ENCODE measurements at places on chromosomes 7 and 10. TPM values are rescaled to one million over a fixed set of nuclear protein-coding genes. Genes with fewer than 3 reads are reported as not detected.

GALNT17 gene
- polyA plus RNA-seq = 36.9 TPM

DNA sequence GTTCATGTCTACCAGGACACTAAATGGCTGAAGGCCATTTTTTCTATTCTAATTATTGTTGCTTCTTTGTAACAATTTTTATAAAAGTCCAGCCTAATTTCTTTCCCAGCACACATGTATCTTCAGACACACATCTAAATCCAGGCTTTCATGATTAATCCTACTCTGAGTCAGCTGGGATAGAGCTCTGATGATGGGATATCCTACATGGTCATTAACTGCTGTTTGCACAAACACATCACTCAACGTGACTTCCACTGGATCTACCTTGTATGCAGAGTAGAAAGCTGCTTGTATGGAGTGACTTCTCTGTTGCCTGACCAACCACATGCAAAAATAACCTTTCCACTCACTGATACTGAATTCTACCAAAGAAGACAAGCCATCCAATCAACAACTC, 260.9 kb downstream of the AHR start:
- DNase-seq = no peak

GRCh38 chr10:131157899-131158298, 153.6 kb downstream of the TCERG1L start:
- DNase-seq = no peak

DNA sequence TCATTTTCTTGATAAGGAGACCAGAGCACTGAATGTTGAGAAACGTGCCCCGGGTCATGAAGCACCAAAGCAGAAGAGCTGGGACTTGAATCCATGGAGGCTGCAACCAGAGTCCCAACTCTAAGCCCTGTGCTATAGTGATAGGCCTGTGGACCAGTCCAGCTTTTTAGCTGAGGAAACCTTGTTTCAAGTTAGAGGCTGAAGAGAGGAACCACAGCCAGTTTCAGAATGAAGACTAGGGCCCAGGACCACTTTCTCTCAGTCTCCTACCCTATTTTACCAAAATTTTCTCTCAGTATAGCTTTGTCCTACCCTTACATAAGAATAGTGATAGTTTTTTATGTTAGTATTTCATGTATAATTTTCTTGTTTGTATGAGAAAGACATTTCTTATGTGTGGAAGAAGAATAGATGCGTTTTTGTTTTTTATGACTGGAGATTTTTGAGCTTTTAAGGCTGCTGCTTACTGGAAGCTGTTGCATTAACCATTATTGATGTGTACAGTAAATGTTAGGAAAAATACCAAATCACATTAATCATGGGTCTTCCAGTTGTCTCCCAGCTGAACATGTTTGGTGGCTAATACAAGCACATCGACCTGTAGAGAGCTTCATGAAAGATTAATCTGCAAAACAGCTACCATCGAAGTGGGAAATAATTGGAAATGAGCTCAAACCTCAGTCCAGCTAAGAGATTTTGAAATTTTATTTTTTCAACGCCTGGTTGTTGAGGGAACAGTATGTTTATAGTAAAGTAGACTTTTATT, 45.0 kb upstream of the CSTF2T start:
- DNase-seq = no peak

Measured in muscle of arm (tissue), 14 donors.